ENCODE measurements at places on chromosomes 6 and 20. TPM values are rescaled to one million over a fixed set of nuclear protein-coding genes. Genes with fewer than 3 reads are reported as not detected.

DNA sequence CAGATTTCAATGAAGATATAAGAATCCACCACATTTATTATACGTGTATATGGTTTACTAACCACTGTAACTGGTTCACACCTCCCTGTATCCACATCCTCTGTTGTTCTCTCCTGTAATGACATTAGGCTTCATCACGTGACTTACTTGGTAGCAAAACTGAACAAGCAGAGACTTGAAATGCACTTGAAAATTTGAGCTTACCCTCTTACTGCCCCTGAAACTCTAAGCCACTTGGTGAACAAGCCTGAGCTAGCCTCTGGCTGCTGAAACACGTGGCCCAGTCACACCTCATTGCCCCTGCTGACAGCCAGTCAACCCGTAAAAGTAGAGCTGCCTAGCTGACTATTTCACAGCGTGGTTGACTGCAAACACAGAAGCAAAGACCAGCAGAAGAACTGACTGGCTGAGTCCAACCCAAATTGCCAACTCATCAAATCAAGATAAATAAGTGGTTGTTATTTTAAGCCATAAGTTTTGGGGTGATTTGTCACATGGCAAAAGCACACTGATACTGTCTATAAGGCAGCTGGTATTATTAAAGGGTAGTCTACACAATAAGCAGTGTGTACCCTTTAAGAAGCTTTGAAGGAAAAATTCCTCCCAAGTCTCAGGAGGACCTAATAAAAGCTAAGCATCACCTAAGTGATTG is 109.0 kb downstream of the RALGAPA2 start:
- H3K36me3 ChIP-seq, result no peaks in the 10 kb centered on the region
- no peaks in the 10 kb centered on the region for H3K4me1 ChIP-seq
- H3K27ac ChIP-seq, result no peak overlapping the region
- no peak overlapping the region for H3K4me3 ChIP-seq

DNA sequence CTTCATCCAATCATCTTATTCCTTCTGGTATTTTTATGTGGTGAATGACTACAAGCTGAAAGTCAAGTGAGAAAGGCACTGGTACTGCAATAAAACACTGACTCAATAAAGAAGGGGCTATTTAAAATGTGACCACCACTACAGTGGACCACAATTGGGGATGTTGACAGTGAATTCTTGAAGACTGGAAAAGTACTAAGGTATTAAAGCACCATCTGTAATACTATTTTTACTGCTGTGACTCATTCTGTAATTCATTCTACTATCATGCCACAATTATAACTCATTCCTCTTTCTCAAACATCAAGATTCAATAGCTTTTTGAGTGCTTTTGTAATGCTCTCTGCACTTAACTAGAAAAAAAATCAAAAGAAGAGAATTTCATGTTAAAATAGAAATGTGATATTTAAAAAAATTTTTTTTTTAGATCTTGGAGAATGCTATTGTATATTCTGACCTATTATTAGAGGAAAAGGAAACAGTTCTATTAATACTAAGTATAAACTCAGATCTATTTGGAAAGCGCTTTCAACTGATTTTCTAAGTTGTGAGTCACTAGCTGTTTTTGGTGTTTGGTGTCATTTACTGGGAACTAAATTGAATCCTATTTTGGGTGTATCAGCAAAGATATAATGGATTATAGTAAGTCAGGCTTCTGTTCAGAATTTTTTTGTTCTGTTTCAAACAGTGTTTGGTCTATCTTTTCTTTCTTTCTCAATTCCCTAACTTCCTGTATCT is 104.7 kb upstream of the TMEM170B start:
- DNase-seq, result no peak
- peaks cover 3% of the 10 kb centered on the region for H3K27me3 ChIP-seq
- no peak overlapping the region for H3K4me3 ChIP-seq

DNA sequence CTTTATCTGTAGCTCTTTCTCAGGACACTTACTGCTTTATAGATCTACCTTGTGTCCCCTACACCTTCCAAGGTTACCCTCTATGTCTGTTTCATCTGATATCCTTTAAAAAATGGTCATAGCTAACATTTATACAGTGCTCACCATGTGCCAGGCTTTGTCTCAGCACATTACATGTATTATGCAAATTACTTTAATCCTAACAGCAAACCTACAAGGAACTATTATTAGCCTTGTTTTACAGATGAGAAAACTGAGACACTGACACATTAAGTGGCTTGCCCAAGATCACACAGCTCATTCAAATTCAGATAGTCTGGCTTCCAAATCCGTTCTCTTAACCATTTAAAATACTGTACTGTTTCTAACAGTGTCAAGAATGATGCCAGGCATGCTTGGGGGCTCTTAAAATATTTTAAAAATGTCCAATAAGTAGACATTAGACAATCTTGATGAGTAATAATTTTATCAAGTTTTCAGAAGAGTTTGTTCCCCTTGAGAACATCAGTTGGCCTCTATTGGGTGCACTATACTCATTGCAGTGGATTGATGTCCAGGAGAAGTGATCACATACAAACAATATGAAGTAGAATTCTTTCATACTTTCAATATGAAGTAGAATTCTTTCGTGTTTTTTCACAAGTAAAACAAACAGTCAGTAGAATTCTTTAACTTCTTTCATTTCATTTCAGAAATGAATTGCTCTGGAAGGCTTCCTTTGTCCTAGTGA is 69.6 kb downstream of the DNAH8 start:
- no peak overlapping the region for H3K4me3 ChIP-seq
- no peaks in the 10 kb centered on the region for H3K27me3 ChIP-seq
- no peak for DNase-seq
- no peaks in the 10 kb centered on the region for H3K36me3 ChIP-seq

DEFB132 gene
- total RNA-seq, result not detected

ERMARD gene
- 24.0 TPM for total RNA-seq

DNA sequence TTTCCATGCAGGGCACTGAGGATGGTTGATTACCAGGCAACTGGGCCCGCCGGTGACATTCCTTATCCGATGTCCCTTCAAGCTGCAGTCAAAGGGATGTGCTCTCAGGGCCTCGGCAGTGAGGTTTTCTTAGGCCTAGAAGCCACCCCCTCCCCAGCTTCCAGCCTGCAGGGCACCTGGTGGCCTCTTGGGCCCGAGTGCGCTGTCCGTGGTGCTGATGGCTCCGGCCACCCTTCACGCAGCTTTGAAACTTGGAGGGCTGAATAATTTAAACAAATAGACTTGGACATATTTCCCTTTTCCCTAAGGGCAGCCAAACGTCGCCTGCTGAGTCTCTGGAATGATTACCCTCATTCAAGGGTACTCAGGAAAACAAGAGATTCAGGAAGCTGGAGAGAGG is 8.9 kb upstream of the MLN start:
- H3K27me3 ChIP-seq, result peaks cover 42% of the 10 kb centered on the region
- H3K27ac ChIP-seq, result no peak overlapping the region
- no peaks in the 10 kb centered on the region for H3K36me3 ChIP-seq
- H3K4me3 ChIP-seq, result no peak overlapping the region
- peaks cover 3% of the 10 kb centered on the region for H3K4me1 ChIP-seq
- DNase-seq, result peak; percentile 81

DNA sequence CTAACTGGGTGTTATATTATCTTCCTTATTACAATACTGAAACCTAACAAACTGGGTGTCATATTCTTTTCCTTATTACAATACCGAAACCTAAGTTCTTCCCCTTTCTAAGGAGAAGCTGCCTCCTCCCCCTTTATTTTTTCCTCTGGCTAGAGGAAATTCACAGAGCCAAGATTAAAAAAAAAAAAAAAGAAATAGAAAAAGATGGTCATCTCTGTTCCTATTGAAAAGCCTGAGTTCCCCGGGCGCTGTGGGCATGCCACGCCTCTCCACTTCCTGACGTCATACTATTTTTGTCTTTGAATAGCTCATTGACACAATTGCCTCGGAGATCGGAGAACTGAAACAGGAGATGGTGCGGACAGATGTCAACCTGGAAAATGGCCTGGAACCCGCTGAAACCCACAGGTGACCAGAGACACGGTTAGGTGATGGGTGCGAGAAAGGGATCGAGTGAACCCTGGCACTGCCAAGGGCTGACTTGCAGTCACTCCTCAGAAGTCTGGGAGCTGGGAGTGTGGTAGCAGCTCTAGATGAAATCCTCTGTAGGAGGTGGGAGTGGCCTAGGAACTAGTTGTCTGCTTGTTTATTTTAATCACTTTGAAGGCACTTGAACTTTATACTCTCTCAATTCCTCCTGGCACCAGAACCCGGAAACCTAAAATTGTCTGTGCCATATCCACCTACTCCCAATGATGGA is 82.2 kb upstream of the NAA20 start:
- H3K4me1 ChIP-seq, result no peaks in the 10 kb centered on the region
- no peaks in the 10 kb centered on the region for H3K36me3 ChIP-seq
- no peak overlapping the region for H3K4me3 ChIP-seq
- no peak for DNase-seq
- H3K27me3 ChIP-seq, result peaks cover 8% of the 10 kb centered on the region

E2F1 gene
- total RNA-seq, result 25.3 TPM

- H3K27ac ChIP-seq, result no peak overlapping the region
- no peak overlapping the region for H3K4me3 ChIP-seq
- no peak for DNase-seq
- no peaks in the 10 kb centered on the region for H3K4me1 ChIP-seq
- no peaks in the 10 kb centered on the region for H3K27me3 ChIP-seq
Measured at GRCh38 chr6:169775321-169775720, 23.9 kb downstream of the ERMARD start.

Measured in K562 (cell line).